Stimulated activated CD4-positive, alpha-beta T cell treated with anti-CD3 and anti-CD28 coated beads, Interleukin-1b, Interleukin-23, amount 100 ng/mL, for 1 hour (primary cell): ENCODE measurements at places on chromosomes 3 and 15.
A peak's percentile ranks its signal among the peaks of the same experiment; 100 is the strongest.

DNA sequence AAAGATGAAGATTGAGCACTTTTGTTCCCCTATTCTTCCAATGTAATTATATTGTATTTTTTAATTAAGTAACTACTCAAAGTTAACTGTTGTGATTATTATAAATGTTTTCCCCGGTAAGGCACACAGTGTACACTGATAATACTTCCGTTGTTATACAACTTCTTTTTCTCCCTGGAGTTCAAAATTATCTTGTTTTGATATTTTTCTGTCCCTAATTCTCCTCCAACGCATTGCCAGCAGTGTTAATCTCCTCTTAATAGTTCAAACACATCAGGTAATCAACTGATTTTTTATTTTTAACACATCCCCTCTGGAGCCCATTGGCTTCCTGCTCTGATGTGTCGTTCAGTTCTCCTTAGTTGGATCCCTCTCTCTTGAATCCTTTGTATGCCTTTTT is 32.3 kb upstream of the MFSD1 start:
- no peak for DNase-seq

DNA sequence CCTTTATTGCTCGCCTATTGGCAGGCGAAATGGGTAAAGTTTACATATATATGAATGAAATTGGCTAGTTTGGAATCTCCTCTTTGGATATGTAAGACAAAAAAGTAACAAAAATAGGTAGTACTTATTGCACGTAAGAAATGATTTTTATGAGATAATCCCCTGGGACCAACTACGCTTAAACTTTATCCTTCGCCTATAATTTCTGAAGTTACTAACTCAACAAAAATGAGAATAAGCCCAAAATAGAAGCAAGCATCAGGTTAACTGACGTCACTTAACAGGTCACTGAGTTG is 438 bp upstream of the SLC49A4 start:
- DNase-seq: no peak

DNA sequence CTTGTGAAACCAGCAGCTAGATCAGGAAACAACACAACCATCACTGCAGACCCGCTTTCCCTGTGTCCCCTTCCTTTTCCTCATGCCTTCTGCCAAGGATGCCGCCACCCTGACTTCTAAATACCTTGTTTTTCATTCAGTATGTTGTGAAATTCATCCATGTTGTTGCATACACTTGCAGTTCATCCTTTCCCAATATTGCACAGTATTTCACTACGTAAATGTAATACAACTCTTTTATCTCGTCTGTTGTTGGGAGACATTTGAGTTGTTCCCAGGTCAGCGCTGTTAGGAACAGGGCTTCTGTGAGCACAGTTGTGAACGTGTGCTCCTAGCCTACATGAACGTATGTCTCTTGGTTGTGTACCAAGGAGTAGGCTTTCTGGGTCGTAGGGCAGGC is 24.2 kb downstream of the TLNRD1 start:
- DNase-seq: no peak

DNA sequence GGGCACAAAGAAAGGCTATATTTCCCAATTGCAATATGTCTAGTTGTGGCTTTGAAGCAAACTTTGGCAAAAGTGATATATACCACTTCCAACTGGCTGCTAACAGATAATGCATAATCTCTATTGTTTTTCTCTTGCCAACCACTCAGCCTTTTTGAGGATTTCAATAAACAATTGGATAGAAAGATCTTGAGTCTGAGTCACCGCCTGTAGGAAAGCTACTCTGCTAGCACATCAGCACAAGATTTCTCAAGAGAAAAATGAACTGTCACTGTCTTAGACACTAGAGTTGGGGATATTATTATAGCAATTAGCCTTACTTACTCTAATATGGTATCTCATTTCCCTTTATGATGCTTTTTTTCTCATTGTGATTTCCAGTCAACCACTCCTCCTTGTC is 119.7 kb downstream of the SST start:
- DNase-seq: no peak

GRCh38 chr3:130576375-130577266 is 59.6 kb downstream of the COL6A6 start:
- DNase-seq: no peak

GRCh38 chr3:141487521-141488252 is 860 bp downstream of the RASA2 start:
- peak; percentile 37 for DNase-seq

DNA sequence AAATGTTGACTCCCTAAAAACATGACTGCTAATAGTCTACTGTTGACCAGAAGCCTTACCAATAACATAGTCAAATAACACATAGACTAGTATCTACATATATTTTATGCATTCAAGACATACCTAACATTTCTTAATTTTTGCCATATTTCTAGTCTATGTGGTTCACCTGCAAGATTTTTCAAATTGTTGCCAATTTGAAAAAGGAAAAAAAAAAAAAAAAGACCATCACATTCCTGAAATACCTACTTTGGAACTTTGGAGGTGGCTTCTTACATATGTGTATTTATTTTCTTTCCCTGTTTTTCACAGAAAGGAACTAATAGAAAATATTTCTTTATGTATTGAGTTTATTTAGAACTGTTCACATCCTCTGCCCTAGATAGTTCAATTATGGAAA is 13.4 kb upstream of the ATP13A3 start:
- DNase-seq: no peak
